ENCODE measurements at places on chromosomes 16 and 17.

GRCh38 chr17:37745801-37746426 lies 1.1 kb upstream of the HNF1B start:
- no peak for DNase-seq

- no peak for DNase-seq
Observed at GRCh38 chr16:64455275-64455674, 666.6 kb downstream of the CDH11 start.

DNA sequence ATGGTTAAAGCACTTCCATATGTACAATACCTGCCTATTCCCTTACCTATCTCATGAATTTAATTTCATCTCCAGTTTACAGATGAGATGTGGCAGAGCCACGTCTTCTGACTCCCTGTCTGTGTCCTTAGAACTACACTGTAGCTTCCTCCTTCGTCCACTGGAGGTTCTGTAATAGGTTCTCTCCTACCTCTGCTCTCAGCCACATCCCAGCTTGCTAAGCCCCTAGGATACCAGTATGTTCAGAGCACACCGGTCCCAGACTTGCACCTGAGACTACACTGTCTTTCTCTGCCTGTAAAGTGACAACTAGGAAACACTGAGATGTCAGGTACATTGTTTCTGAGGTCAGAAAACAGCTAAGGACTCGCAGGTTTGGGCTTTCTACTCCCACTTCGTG lies 3.8 kb upstream of the RASL10B start:
- DNase-seq, result no peak

DNA sequence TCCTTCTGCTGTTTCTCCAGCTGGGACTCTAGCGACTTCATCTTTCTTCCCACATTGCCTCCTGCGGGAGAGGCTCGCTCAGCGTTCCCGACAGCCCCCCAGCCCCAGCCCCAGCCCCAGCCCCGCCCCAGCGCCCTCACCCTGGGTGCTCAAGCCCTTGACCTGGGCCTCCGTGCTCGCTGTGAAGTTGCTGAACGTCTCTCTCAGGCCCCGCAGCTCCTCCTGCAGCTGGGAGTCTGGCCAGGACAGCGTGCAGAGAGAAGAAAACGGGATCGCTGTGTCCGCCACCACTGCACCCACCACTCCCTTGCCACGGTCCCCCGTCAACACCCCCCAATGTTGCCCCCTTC lies 2.4 kb downstream of the ASGR1 start:
- peak; percentile 23 for DNase-seq

GRCh38 chr17:43983515-43984411 lies 20.7 kb upstream of the NAGS start:
- DNase-seq, result peak; percentile 35

GRCh38 chr17:4616476-4616875 lies 25.0 kb downstream of the ALOX15 start:
- DNase-seq, result no peak

DNA sequence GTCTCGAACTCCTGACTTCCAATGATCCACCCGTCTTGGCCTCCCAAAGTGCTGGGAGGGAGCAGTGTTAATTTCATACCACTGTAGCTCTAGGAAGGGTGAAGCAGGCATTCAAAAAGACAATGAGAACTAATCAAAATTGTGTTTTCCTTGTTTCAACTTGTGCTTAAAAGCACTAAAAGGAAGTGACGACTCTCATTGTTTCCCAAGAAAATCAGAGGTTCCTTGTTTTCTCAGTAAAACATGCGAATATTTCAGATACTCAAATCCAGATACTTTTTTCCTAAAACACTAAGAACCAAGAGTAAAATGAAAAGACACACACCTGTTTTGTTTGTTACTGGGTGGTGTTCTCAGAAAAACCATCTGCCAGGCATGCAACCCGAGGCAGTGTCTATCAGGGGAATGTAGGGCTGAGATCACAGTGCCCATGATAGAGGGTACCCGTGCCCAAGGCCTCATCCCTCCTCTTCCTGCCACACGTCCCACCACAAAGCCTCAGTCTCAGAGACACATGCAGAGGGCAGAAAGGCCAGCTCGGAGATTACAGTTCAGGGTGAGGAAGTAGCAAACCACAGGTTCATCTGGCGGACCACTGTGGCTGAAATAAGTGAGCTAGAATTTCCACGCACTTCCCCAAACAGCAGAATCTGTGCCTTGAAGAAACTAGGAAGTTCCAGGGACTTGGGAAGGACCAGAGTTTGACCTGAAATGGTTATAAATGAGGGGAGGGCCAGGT lies 33.7 kb downstream of the GINS3 start:
- DNase-seq, result no peak

- DNase-seq, result no peak
Observed at GRCh38 chr16:12337871-12338655, 361.5 kb downstream of the SNX29 start.

GRCh38 chr17:78058001-78058400 lies 70.6 kb downstream of the TMC6 start:
- DNase-seq, result no peak

GRCh38 chr16:48574140-48574539 lies 35.8 kb downstream of the N4BP1 start:
- DNase-seq, result no peak

GRCh38 chr16:67516296-67517154 lies 12.1 kb upstream of the RIPOR1 start:
- DNase-seq, result no peak

DNA sequence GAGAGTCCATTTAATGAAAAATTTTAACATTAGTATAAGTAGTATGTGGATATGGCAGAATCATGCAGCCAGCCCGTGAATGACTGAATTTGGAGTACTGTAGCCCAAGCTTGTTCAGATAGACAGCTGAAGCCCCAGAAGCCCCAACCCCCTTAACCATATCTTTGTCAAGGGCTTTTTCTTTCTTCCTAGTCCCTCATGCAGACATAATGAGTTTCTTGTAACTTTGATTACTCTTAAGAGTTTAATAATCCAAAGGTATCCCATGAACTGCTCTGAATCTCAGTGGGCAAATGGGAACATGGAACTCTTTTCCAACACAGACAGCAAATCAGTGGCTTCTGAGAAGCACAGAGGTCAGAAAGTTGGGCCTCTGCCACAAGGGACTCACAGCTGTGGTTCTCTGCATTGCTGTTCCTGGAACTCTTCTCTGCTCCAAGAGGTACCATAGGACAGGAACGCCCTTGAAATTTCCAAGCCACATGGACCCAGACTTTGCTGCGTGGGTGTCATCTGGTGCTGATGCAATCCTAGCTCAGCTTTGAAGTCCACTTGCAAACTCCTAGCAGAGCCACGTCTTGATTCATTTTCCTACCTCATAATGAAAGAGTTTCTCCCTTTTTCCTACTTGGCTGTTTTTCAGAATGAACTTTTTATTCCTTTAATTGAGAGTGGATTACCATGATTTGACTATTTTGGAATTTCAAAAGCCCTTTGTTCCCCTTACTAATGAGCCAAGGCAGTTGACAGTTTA lies 18.1 kb downstream of the LYRM1 start:
- no peak for DNase-seq

GRCh38 chr17:55549140-55549539 lies 37.9 kb upstream of the SMIM36 start:
- DNase-seq, result no peak

DNA sequence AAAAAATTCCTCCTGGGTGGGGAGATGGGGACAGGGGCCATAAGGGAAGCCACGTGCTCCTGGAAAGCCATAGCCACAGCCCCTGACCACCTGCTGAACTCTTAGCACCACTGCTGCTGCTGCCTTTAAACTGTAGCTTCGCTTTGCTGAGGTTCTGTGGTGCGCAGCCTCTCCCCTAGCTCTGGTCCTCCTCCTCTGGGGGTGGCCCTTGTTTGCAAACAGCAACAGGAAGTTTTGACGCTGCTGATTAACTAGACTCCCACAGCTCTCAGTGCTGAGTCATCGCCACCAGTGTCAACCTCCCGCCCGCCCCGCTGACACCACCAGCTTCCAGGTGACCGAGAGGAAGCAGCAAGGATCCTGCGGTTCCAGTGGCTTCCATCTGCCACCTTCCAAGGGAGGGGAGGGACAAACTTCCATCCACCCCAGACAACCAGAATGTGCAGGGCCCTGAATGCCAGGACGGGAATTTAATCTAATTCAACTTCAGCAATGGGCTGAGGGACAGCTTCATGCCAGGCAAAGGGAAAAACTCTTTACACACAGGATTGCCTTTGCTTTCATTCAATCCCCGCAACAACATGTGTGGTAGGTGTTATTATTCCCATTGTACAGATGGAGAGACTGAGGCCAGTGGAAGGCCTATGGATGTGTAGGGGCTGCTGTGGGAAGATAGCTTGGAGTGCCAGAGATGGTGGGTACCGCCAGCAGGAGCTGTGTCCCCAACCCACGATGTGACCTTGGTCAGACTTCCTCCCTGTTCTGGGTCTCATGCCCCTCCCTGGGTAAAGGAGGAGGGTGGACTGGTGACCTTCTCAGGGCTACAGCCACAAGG lies 8.1 kb upstream of the KIFC3 start:
- peak; percentile 57 for DNase-seq

DNA sequence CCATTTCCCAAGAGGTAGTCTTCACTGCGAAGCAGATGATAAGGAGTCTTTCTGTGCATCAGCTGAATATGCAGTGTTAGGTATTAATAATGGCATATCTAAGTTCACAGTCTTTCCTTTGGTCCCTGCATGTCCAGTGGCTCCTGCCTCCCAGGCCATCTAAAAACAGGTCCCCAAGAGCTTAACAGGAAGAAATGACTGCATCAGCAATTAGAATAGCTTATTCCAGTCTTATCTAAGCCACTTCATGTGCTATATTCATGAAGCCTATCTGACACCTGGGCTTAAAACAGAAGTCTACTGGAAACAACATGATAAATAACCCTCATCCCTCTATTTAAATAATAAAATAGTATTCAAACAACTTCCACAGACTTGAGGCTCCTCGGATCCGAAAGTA lies 346.1 kb upstream of the ERCC4 start:
- DNase-seq, result no peak

DNA sequence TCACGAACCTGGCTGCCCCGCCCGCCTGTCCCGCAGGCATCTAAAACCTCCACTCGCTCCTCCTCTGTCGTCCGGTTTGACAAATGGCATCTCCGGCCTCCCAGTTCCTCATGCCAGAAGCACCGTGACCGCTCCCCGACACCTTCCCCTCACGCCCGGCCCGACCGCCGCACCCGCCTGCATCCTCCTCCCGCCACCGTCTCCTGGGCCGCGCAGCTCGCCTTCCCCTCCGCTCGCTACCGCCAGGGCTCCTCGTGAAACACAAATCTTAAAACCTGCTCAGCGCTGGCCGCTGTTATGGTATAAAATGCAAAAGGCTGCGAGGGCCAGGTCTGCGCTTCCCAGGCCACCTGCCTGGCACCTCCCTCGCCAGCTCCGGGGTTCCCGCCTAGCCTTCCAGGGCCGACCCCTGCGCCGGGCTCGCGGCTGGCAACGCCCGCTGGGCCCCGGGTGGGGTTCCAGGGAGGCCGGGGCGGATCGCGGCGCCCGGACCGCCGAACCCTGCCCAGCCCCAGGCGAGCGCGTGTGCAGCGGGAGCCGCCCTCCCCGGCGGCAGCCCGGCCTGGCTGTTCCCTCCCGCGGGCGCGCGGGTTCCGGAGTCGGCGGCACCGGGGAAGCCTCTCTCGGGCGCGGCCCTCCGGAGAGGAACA lies 488 bp downstream of the SPSB3 start:
- peak; percentile 36 for DNase-seq

DNA sequence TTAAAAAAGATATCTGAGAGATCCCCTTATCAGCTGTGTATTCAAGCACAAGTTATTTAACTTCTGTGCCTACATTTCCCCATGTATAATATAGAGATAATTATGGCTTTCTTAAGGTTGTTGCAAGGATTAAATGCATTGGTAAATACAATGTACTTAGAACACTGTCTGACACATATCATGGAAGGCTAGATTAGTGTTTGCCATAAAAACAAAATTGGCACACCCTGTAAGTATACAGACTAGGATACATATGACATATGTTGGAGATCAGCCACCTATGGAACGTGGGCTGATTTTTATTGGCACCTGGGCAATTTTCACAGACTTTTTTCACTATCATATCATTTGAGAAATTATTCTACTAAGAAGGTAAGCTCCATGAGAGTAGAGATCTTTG lies 2.2 kb downstream of the PMFBP1 start:
- no peak for DNase-seq

- DNase-seq, result no peak
Observed at GRCh38 chr17:47703671-47704070, 9.7 kb downstream of the TBKBP1 start.

DNA sequence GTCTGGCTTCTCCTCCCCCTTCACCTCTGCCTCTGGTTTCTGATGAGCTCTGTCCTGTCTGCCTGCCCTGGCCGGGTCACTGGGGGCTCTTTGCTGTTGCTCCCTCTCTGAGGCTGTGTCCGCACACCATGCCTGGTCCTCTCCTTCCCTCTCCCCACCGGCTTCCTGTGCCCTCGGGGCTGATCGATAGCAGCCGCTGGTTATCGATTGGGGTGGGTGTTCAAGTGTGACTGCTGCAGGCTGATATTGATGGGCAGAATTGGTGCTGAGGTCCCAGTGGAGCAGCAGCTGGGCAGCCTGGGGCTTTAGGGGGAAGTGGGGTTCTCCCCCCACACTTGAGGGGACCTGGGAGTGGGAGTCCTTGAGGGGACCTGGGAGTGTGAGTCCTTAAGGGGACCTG lies 16.4 kb downstream of the MRM1 start:
- DNase-seq, result no peak

- DNase-seq, result no peak
Observed at GRCh38 chr16:53142823-53143568, 88.2 kb downstream of the CHD9 start.

DNA sequence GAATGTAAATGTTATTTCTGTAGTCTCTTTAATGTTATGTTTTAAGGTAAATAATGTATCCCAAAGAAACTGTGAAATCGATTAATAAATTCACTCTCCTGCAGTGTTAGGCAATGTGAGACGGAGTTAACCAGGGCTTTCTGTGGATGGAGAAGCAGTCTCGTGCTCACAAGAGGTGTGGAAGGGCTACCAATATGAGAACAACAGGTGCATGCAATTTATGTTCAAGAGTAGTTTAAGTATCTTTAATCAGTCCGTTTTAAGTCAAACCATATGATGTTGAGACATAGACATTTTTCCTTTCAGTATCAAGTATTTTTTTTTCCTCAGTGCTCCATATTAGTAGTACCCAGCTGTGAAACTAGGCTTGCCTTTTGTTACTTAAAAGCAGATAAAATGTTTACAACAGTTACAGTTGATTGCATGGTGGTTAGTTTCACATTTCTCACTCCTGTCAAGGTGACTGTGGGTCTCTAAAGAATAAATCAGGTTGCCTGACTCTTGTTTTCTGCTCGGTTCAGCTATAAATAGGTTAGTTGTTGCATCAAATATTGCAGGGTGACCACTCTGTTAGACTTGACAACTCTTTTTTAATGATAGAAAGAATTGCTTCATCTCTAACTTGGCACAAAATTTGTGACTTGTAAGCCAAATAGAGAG lies 54.4 kb downstream of the COX10 start:
- DNase-seq, result no peak

Measured in endothelial cell (in vitro differentiated cells).